ENCODE measurements at places on chromosomes 6 and 20.

DNA sequence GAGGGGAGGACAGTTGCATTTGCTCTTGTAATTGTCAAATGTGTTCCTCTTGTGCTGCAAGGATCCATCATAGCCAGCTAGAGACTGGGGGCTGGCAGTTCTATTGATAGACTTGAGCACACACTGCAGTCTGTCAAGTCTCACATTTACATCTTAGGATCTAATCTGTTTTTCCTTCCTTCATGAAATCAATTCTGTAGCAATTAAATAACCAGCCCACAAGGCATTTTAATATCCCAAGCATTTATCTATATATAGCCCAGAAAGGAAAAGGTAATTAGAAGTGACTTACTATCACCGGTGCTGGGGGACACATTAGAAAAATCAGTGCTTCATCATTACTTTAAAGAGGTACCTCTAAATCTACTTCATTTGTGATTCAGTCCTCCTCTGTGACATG lies 143.0 kb upstream of the STXBP5 start:
- DNase-seq = no peak

DNA sequence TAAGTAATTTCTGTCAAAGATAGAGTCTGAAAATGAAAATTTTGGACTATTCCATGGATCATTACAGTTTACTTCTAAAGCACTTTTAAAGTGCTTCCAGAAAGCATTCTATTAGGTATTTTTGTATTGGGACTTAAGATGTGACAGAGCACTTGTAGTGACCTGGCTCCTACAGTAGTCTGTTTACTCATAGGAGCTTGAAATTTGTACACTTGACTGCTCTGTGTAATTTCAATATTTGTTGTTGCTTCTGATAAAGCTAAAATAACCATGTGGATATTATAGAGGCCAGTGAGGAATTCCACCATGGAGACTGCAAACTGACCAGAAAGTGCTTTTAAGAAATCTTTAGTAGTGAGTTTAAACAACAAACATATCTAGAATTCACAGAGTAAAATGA lies 10.3 kb downstream of the NFYA start:
- DNase-seq = no peak

- DNase-seq = no peak
Measured at GRCh38 chr6:33201935-33202334, 1.3 kb downstream of the SLC39A7 start.

DNA sequence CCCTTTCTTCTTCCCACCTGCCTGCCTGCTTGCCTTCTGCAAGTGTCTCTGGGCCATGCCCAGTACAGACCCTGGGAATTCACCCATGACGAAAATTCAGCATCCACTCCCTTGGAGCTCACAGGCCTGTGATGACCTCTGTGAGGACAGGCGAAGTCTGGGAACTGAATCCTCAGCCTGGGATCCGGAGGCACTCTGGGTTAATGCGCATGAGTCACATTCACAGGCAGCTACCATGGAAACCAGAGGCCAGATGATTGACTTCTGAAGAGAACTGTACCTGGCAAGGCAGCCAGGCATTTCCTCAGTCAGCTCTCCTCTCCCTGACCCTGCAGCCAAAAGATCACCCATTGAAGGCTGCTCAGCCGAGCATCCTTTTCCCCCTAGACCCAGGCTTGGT lies 41.0 kb downstream of the SLC9A8 start:
- DNase-seq = no peak

DNA sequence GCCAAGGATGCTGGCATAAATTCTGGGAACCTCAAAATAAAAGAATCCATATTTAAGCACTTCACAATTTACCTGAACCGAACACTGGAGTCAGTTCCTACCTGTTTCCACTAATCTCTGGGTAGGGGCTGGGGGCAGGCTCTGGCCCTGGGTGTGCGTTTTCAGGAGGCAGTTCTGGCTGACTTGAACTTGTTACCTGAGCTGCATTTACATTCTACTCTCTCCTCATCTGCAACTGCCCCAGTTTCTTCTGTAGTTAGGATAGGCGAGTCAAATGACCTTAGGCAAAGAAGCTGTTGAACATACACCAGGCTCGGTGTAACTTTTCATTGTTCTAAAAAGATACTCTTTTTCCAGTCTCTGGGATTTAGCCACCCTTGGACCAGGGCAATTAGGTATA lies 13.2 kb downstream of the CARMIL1 start:
- no peak for DNase-seq

DNA sequence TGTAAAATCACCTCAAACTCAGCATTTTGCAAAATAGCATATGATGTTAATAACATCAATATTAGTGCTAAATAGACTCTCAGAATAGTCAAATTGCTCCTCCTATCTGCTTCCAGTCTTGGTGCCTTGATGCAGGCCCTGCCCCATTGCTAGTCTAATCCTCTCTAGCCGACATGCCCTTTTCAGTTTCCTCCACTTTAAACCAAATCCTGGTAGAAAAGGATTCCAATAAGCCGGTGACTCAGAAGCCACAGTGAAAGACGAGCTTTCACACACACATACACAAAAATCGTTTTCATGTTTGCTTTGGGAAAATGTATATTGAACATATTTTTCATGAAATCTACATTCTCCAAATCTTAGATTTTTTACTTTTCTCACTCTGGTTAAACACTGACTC lies 203.1 kb downstream of the LMBRD1 start:
- DNase-seq = no peak

All from HEK293T (cell line).